ENCODE measurements at places on chromosomes 1 and 21. TPM values are rescaled to one million over a fixed set of nuclear protein-coding genes. Genes with fewer than 3 reads are reported as not detected.
A peak's percentile ranks its signal among the peaks of the same experiment; 100 is the strongest.

The CLCA4 gene
- total RNA-seq: not detected

The PGM1 gene
- 20.7 TPM for total RNA-seq

The SH2D1B gene
- total RNA-seq: not detected

The MIS18A gene
- total RNA-seq: 9.5 TPM

The MYCL gene
- total RNA-seq: 0.20 TPM

The CA6 gene
- total RNA-seq: not detected

The TXNIP gene
- total RNA-seq: 985 TPM

The GNB1 gene
- total RNA-seq: 276 TPM

GRCh38 chr1:239816081-239816782, 275.5 kb upstream of the FMN2 start:
- no peak for DNase-seq
- no peaks in the 10 kb centered on the region for H3K36me3 ChIP-seq
- H3K27me3 ChIP-seq: no peaks in the 10 kb centered on the region
- peaks cover 16% of the 10 kb centered on the region for H3K4me1 ChIP-seq
- no peak overlapping the region for H3K27ac ChIP-seq
- H3K4me3 ChIP-seq: no peak overlapping the region

DNA sequence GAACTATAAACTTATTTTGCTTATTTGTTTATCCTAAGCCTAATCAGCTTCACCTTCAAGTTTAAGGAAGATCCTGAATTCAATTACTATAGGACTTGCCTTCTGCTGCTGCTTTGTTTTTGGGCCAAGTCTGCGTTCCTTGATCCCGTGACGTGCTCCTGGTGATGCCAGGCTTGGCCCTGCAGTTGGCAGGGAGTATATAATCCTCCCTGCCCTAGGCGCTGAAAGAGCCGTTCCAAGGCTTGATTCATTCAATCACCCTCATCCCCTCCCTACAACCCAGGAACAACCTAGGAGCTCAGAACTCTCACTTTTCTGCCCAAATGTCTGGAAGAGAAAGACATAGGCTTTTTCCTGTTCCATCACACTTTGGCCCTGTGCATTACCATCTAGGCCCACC, 12.4 kb upstream of the LRRN2 start:
- no peak for DNase-seq
- no peaks in the 10 kb centered on the region for H3K36me3 ChIP-seq
- no peak overlapping the region for H3K4me3 ChIP-seq
- no peaks in the 10 kb centered on the region for H3K4me1 ChIP-seq

GRCh38 chr21:34510148-34511142, 1.6 kb downstream of the KCNE1 start:
- no peak for DNase-seq
- H3K27ac ChIP-seq: no peak overlapping the region
- no peaks in the 10 kb centered on the region for H3K27me3 ChIP-seq
- no peak overlapping the region for H3K4me3 ChIP-seq

DNA sequence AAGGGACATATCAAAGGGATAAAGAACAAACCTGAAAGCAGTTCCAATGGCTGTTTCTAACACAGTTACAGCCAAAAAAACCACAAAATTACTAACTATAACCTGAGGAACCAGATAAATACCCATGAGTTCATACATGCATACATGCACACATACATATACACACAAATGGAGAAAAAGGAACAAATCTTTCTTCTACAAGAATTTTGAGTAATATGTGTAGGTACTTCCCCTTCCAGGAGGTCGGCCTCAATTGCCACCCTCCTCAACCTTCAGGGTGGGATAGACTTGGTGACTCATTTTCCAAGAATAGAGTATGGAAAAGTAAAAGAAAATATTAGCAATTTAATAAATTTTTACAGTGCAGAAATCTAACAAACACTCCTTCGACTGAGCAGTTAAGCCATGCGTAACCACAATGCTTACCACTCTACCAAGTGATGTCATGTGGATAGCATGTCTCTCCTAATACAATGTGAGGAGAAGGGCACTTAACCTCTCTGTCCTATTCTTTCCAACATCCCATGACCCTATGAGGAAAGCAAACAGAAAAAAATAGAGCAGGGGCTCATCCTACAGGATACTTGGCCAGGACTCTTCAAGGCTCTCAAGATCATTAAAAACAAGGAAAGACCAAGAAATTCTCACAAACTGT, 243.0 kb upstream of the RUNX1 start:
- no peaks in the 10 kb centered on the region for H3K36me3 ChIP-seq
- H3K27ac ChIP-seq: no peak overlapping the region
- H3K4me1 ChIP-seq: no peaks in the 10 kb centered on the region
- no peaks in the 10 kb centered on the region for H3K27me3 ChIP-seq
- DNase-seq: no peak
- H3K4me3 ChIP-seq: no peak overlapping the region

- peaks cover 32% of the 10 kb centered on the region for H3K36me3 ChIP-seq
- H3K4me1 ChIP-seq: peaks cover 92% of the 10 kb centered on the region
- H3K27me3 ChIP-seq: no peaks in the 10 kb centered on the region
Observed at GRCh38 chr1:12185036-12185917, 18.5 kb downstream of the TNFRSF1B start.

GRCh38 chr1:40024671-40025070, 15.9 kb upstream of the CAP1 start:
- no peaks in the 10 kb centered on the region for H3K36me3 ChIP-seq
- H3K27ac ChIP-seq: no peak overlapping the region
- no peaks in the 10 kb centered on the region for H3K27me3 ChIP-seq
- H3K4me3 ChIP-seq: no peak overlapping the region
- peaks cover 4% of the 10 kb centered on the region for H3K4me1 ChIP-seq

DNA sequence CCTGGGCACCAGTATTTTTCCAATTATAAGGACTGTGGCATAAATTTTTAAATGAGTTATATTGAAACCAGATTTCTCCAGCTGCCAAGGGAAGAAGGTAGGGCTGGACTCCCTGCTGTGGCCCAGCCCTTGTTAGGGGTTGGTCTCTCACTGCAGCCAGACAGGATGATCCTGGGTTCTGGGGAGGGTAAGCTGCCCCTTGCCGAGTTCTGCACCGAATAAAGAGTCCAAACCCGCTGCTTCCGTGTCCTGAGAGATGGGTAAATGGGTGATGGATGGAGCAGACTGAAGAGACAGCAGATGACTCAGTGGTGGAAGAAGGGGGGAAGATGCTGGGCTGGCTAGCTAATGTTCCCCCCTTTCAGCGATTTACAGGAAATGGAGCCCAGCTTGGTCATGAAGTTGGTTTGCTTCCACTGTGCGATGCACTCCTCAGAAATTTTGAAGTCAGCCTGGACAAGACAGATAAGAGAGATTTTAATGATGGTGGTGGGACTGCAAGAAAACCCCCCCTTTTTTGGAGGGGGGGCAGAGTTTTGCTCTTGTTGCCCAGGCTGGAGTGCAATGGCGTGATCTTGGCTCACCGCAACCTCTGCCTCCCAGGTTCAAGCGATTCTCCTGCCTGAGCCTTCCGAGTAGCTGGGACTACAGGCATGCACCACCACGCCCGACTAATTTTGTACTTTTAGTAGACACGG, 41.4 kb downstream of the YARS1 start:
- DNase-seq: no peak
- no peak overlapping the region for H3K4me3 ChIP-seq
- H3K27ac ChIP-seq: no peak overlapping the region
- H3K27me3 ChIP-seq: no peaks in the 10 kb centered on the region
- peaks cover 9% of the 10 kb centered on the region for H3K4me1 ChIP-seq

- no peaks in the 10 kb centered on the region for H3K36me3 ChIP-seq
- H3K27ac ChIP-seq: no peak overlapping the region
- H3K27me3 ChIP-seq: no peaks in the 10 kb centered on the region
- H3K4me1 ChIP-seq: no peaks in the 10 kb centered on the region
- H3K4me3 ChIP-seq: no peak overlapping the region
Observed at GRCh38 chr1:3547055-3548005, 64.0 kb downstream of the MEGF6 start.

- no peaks in the 10 kb centered on the region for H3K36me3 ChIP-seq
- no peaks in the 10 kb centered on the region for H3K27me3 ChIP-seq
- H3K4me1 ChIP-seq: no peaks in the 10 kb centered on the region
- no peak overlapping the region for H3K27ac ChIP-seq
- no peak overlapping the region for H3K4me3 ChIP-seq
Observed at GRCh38 chr1:66416295-66416694, 117.7 kb upstream of the SGIP1 start.

GRCh38 chr1:43052322-43052721, 93.7 kb upstream of the SLC2A1 start:
- DNase-seq: no peak
- H3K4me1 ChIP-seq: no peaks in the 10 kb centered on the region
- no peak overlapping the region for H3K4me3 ChIP-seq

GRCh38 chr1:156151093-156151688, 2.2 kb upstream of the SEMA4A start:
- DNase-seq: no peak
- no peaks in the 10 kb centered on the region for H3K36me3 ChIP-seq
- peaks cover 5% of the 10 kb centered on the region for H3K4me1 ChIP-seq
- no peak overlapping the region for H3K27ac ChIP-seq

DNA sequence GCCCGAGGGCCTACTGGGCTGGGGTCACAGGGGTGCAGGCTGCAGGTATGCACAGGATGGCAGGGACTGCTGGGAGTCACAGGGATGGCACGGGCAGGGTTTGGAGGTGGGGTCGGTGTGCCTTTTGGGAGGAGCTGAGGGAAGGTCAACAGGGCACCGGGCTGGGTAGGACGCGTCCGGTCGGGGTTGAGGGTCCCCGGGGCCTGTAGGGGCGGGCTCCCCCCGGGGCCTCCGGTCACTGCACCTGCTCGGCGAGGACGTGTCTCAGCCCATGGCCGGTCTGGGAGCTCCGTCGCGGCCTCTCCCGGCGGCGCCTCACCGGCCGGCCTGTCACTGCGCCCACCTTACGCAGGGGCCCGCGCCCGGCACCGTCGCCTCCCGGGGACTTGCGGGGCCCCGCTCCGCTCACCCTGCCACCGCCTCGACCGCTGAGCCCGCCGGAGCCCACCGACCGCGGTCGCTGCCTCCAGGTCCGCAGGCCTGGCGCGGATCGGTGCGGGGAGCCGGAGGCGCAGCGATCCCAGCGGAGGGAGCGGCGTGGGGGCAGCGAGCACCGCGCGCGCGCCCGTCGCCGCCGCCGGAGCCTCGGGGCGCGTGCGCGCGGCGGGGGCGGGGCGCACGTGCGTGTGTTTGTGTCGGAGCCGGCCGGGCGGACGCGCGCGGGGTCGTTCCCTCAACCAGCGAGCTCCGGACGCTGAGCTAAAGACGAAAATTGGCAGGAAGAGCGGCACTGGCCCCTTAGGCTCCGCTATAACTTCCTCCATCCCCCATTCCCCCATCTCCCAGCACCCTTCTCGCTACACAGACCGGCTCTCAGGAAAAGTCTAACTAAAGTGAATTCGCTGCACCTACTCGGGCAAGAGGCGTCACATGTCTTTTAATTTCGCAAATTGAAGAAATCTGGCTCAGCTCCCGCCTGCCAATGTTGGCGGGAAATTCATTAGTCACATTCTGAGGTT, at the start of gene AMIGO1:
Gene AMIGO1 (minus strand): TSS at position 552 of the 959 bp plus-strand sequence. CDS start 815 bp downstream, outside the sequence.
- H3K27me3 ChIP-seq: no peaks in the 10 kb centered on the region
- H3K36me3 ChIP-seq: no peaks in the 10 kb centered on the region
- H3K27ac ChIP-seq: peak within 1 kb of the TSS; percentile 54

GRCh38 chr1:228902781-228903433, 167.6 kb downstream of the RHOU start:
- H3K4me1 ChIP-seq: no peaks in the 10 kb centered on the region
- H3K36me3 ChIP-seq: no peaks in the 10 kb centered on the region
- no peak for DNase-seq
- no peak overlapping the region for H3K4me3 ChIP-seq
- H3K27ac ChIP-seq: no peak overlapping the region

DNA sequence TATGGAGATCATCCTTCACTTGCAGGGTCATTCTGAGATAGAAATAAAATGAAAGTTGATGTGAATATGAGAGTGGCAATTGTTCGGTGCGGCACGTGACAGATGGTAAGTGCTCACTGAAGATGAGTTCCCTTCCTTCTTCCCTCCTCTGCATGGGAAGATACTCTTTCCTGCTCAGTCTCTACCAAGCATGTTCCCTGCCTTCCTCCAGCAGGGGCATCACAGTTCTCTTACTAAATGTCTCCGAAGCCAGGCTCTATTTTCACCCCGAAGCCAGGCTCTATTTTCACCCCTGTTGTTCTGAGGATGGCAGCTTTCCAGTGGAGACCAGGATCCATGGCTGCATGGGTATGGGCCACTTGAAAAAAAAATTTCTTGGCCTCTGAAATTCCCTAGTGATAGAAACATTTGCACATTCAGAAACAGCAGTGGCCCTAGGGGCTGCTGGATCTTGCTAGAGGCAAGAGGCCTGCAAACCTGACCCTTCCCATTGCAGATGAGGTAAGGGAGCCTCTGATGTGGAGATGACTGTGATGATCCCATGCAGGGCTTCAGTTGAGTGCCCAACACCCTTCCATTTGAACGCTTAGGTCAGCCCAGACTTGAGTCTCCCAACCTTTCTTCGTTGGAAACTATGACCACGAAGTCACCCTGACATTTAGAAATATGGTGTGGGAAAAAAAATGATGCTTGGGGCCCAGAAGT, 123.7 kb upstream of the HMGB4 start:
- no peak overlapping the region for H3K27ac ChIP-seq
- DNase-seq: no peak
- no peaks in the 10 kb centered on the region for H3K4me1 ChIP-seq
- no peak overlapping the region for H3K4me3 ChIP-seq
- H3K36me3 ChIP-seq: no peaks in the 10 kb centered on the region
- H3K27me3 ChIP-seq: no peaks in the 10 kb centered on the region

DNA sequence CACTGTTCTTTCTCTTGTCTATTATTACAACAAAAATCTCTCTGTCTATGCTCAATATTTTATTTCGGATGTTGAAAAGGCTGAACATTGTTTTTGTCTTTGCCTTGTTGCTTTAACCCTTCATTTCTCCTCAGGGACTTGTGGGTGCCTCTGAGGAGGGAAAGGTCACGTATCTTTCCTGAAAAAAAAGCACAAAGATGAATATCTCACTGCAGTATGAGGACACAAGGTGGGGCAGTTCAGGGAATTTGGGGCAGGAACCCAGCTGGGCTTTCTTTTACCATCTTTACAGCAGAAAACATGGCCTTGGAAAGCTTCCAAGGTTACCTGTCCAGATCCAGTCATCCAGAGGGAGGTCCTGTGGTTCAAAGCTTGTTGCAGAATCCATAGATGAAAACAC, 99.1 kb upstream of the LPGAT1 start:
- DNase-seq: no peak
- H3K27me3 ChIP-seq: no peaks in the 10 kb centered on the region
- no peaks in the 10 kb centered on the region for H3K36me3 ChIP-seq

- DNase-seq: no peak
- H3K27me3 ChIP-seq: no peaks in the 10 kb centered on the region
- H3K27ac ChIP-seq: no peak overlapping the region
- no peak overlapping the region for H3K4me3 ChIP-seq
- no peaks in the 10 kb centered on the region for H3K4me1 ChIP-seq
- H3K36me3 ChIP-seq: no peaks in the 10 kb centered on the region
Observed at GRCh38 chr1:38213646-38214434, 167.2 kb upstream of the POU3F1 start.

GRCh38 chr1:21935891-21936365, 1.2 kb downstream of the HSPG2 start:
- H3K4me1 ChIP-seq: peaks cover 12% of the 10 kb centered on the region
- H3K36me3 ChIP-seq: no peaks in the 10 kb centered on the region
- H3K27me3 ChIP-seq: no peaks in the 10 kb centered on the region
- H3K4me3 ChIP-seq: no peak overlapping the region
- no peak overlapping the region for H3K27ac ChIP-seq
- DNase-seq: no peak

- H3K36me3 ChIP-seq: no peaks in the 10 kb centered on the region
- no peak for DNase-seq
- no peak overlapping the region for H3K4me3 ChIP-seq
- no peaks in the 10 kb centered on the region for H3K4me1 ChIP-seq
Observed at GRCh38 chr1:216765346-216766300, 42.4 kb upstream of the ESRRG start.

Data from CD4-positive, alpha-beta memory T cell (primary cell).